ENCODE measurements at places on chromosomes 16 and 17. TPM values are rescaled to one million over a fixed set of nuclear protein-coding genes. Genes with fewer than 3 reads are reported as not detected.

NMT1 gene
- total RNA-seq = 158 TPM

TBC1D3L gene
- total RNA-seq = 14.0 TPM

FA2H gene
- total RNA-seq = not detected

GRCh38 chr17:19295473-19296135 is 58.4 kb downstream of the EPN2 start:
- peaks cover 1% of the 10 kb centered on the region for H3K27me3 ChIP-seq
- H3K4me3 ChIP-seq = no peak overlapping the region
- H3K27ac ChIP-seq = no peak overlapping the region
- DNase-seq = no peak

- H3K4me3 ChIP-seq = peak overlapping the region; percentile 77
- no peaks in the 10 kb centered on the region for H3K27me3 ChIP-seq
- no peak overlapping the region for H3K27ac ChIP-seq
- H3K4me1 ChIP-seq = peaks cover 29% of the 10 kb centered on the region
- peak; percentile 60 for DNase-seq
Observed at GRCh38 chr17:82332669-82333278, 792 bp downstream of the SECTM1 start.

DNA sequence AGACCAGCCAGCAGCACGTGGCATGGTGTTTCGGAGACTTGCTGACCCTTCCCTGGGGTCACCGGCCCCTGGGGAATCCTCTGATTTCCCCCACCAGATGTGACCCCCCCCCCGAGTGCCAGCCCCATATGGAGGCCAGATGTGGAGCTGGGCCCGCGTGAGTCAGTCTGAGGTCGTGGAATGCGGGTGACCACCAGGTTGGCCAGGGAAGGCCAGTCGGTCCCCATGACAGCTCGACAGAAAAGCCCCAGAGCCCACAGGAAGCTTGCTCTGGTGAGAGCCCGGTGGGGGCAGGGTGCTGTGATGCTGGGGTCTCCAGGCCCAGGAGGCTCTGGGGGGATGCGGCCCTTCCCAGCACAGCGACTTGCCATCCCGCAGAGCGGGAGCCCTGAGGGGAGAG is 209.0 kb downstream of the NTN1 start:
- no peak overlapping the region for H3K4me3 ChIP-seq
- no peak for DNase-seq
- peaks cover 5% of the 10 kb centered on the region for H3K4me1 ChIP-seq
- no peak overlapping the region for H3K27ac ChIP-seq
- H3K36me3 ChIP-seq = no peaks in the 10 kb centered on the region

- H3K27me3 ChIP-seq = no peaks in the 10 kb centered on the region
- no peak overlapping the region for H3K4me3 ChIP-seq
- peak overlapping the region; percentile 89 for H3K27ac ChIP-seq
- peaks cover 34% of the 10 kb centered on the region for H3K4me1 ChIP-seq
- H3K36me3 ChIP-seq = peaks cover 7% of the 10 kb centered on the region
Observed at GRCh38 chr16:67546761-67547422, 15.4 kb upstream of the CTCF start.

All from activated CD4-positive, alpha-beta memory T cell treated with anti-CD3 and anti-CD28 coated beads for 36 hours (primary cell).